Left renal cortex interstitium (tissue), 4 donors: ENCODE measurements at places on chromosomes 16 and 17.

DNA sequence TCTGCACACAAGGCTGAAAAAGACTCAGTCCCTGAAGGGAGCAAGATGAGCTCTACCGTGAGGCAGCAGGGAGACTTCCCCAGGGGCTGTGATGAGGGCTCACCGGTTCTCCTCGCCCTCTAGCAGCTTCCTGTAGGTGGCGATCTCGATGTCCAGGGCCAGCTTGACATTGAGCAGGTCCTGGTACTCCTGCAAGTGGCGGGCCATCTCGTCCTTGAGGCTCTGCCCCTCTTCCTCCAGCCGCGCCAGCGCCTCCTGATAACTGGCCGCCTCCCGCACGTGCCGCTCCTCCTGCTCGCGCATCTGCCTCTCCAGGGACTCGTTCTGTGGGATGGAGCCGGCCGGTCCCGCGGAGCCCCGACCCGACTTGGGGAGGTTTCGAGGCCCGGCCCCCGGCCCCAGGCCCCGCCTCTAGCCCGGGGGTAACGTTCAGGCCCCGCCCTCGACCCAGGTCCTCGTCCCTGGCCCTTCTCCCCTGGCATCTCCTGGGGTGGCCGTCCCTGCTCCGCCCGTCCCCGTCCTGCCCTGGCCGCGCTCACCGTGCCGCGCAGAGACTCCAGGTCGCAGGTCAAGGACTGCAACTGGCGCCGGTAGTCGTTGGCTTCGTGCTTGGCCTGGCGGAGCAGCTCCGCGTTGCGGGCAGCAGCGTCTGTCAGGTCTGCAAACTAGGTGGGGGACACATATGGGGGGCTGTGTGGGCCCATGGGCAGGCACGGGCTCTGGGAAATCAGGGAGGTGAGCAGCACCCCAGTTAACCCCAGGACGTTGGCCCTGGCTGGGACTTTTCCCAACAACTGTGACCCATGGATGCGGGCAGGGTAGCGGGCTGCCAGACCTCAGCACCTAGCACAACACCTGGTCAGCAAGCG is 3.9 kb downstream of the GFAP start:
- DNase-seq, result no peak

GRCh38 chr16:68939692-68940320 is 96.5 kb downstream of the TANGO6 start:
- DNase-seq, result no peak

DNA sequence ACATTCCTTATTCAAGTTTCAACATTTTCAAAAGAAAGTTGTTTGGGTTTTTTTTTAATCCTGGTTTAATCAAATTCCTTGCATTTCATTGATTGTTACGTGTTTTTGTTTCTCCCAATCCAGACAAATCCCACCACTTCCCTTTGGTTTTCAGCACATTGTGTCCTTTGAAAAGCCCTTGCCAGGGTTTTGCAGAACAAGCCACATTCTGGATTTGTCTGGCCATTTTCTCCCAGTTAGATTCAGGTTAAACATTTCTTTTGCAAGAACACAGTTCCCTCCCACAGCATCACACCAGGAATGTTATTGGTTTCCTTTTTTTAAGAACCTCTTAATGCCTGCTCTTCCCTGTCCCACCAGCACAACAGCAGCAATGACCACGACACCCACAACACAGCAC is 278.0 kb upstream of the SALL1 start:
- no peak for DNase-seq

GRCh38 chr17:6327007-6327406 is 107.9 kb downstream of the AIPL1 start:
- no peak for DNase-seq
